Stimulated activated CD8-positive, alpha-beta memory T cell treated with anti-CD3 and anti-CD28 coated beads, Interleukin-4, amount 100 ng/mL, for 4 hours (primary cell): ENCODE measurements at places on chromosomes 7 and 10.

- DNase-seq: no peak
Measured at GRCh38 chr7:33698041-33698440, 207.3 kb upstream of the BMPER start.

DNA sequence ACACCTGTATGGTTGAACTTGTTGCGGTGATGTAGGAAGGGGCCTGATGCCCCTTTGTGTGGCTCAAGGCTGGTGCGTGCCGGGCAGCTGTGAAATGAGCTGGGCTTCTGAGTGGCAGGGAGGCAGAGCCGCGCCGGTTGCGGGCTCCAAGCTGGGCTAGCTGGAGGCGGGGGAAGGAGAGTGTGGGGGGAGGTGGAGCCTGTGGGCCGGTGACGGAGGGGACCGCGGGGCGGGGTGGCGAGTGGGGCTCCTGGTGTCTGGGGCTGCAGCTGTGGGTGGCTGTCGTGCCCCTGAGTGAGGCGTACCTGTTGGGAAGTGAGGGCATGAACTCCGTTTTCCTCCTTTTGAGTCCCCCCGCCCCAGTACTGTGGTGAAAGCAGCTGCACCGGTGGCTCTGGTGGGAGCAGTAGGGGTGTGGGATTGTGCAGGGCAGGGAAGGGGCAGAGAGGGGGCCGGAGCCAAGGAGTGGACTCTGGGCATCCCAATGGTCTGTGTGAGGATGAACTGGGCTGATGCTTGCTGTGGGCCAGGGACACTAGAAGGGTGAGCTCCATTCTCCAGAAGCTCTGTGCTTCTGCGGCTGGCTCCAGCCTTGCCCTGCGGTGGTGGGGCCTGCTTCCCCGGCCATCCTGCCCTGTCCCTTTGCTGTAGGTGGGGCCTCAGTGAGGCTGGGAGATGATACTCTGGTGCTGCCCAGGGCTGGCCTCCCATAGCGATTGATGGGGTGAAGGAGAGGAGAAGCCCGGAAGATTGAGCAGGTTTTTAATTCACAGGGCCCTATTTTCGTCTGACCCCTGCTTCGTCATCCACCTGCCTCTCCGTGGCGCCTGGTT, 41.7 kb downstream of the INPP5A start:
- no peak for DNase-seq

GRCh38 chr7:130486114-130486953, 5.6 kb upstream of the MEST start:
- peak; percentile 13 for DNase-seq

DNA sequence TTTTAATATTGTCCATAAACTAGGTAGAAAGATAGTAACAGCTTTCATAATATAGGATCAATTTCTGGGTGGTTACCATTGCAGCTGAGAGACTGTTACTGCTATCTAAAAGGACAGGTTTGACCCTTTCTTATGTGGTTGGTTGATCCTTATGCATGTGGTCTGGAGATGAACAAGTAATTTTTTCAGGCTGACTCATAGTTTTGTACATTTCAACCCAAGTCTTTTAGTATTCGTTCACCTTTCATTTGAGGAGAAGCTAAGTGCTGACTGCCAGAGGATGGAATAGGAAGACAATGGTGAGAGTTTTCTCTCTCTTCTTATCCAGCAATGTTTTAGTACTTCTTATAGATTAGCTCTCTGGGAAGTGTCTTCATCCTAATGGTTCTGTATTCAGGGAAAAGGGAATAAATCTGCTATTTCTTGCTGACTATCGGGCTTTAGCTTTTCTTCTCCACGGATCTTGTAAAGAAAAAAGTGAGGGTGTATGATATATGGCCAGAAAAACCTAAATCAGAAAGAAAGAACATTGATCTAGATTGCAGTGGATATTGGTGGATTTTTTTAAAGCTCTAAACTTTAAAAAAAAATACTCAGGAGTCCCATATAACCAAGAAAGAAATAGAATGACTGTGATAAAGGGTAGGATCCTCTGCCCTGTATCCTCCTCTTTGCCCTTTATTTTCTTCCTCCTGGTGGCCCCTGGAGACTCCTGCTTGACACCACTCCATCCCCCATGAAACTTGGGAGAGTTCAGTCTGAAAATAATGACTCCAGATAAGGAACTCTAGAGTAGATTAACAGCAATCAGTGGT, 88.0 kb downstream of the CPED1 start:
- no peak for DNase-seq

- no peak for DNase-seq
Measured at GRCh38 chr7:40536421-40536820, 401.6 kb downstream of the SUGCT start.

GRCh38 chr10:123995461-123996131, 97.8 kb downstream of the CHST15 start:
- DNase-seq: no peak

DNA sequence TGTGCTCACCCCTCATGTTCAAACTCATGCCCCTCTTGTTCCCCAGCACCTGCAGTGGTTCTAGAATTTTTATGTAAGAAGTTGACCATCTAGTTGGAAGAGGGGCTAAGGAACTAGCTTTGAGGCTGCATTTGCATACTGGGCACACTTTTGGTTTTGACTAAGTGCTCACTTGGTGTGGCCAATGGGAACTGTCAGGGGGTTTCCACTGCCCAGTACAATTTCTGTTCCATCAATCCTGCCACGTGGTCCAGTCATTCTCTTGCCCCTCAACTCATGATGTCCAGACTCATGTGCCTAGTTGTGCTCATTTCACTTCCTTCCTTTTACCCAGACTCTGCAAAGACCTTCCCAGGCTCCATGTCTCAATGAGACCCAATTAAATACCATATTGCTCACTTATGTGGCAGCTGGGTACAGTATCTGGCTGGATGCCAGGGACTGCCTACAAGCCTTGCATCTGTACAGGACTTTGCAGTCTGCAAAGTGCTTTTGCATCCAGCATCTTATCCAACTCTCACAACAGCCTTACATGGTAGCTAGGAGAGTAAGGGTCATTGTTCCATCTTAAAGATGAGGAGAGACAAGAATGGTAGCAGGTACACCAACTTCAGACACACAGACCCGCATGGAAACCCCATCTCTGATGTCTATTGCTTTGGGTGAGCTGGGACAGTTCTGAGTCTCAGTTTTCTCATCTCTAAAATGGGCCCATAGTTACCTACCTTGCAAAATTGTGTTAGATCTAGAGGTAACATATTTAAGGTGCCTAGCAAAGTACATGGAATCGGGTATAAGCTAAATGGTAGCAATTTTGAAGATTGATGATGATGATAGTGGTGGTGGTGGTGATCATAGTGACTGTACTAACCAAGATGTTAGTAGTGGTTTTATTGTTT, 30.1 kb upstream of the KCNMA1 start:
- no peak for DNase-seq

DNA sequence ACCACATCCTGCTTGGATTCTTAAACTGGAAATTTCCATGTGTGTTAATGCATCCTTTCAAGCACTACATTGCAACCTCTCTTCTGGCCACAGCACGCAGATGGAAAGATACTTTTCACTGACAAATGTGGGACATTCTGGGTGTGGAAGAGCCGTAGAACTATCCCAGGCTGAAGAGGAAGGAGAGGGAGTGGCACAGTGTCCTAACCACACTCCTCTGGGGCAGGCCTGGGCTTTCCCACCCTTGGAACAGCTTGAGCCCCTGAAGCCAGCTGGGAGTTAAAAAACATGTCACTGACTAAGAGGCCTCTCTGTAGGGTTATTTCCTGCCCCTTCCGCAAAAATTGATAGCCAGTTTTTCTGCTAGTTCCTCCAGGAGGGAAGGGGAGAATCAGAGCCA, 34.0 kb upstream of the DNMBP start:
- DNase-seq: no peak

DNA sequence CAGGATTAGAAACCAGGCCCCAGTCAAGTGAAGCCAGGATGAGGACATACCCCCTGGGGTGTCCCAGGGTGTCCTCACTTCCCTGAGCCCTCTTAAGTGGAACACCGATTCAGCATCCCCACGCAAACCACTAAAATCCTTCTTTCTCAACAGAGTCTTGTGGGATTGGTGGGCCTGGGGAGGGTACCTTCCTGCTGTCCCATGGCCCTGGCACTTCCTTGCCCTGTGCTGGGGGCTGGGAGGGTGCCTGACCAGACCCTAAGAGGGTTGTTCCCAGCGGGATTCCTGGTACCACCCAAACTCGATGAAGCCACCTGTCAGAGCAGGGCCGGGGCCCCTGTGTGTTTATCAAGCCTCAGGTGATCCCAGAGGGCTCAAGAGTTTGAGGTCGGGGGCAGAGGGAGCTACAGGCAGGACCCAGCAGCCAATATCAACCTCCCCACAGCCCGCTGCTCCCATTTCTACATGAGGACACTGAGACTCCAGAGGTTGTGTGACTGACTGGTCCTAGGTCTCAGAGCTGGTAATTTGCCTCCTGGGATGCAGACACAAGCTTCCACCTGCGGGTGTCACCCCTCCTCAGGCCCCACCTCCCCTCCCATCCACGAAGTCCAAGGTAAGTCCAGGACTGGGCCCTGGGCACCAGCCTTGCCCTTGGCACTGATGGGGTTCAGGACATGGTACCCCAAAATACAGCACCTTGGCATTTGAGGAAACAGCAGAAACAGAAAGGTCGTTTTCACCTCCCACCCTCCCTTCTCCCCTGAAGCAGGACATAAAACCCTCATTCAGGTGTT, 31.4 kb downstream of the OAT start:
- no peak for DNase-seq

DNA sequence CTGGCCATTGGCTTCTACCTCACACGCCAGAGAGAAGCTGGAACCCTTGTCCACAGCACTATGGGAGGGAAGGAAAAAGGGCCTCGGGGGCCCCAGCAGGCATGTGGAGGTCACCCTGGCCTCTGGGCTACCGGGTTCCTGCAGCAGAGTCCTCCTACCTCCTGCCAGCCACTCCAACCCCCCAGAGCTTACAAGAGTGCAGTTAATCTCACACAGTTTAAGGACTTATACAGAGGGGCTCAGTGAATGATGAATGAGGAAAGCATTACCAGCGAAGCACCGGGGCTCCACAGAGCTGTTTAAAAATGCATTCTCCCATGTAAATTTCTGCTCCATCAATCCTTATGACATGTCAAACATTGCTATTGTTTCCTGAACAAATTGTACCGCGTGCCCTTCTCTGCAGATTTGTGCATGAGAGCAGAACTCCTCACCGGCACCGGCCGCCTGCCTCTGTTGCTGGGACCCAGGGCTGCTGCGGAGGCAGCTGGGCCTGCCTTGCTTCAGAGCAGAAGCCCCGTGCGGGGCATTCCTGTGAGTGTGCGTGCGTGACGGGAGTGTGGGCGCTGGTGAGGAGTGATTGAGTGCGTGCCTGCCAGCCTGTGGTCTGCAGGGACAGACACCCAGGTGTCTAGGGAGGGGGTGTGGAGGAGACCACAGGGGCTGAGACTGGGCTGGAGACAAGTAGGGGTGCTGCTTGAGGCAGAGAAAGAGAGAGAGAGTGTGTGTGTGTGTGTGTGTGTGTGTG, 52.8 kb downstream of the C10orf105 start:
- no peak for DNase-seq

GRCh38 chr10:17426263-17426750, 28.1 kb downstream of the ST8SIA6 start:
- DNase-seq: no peak

DNA sequence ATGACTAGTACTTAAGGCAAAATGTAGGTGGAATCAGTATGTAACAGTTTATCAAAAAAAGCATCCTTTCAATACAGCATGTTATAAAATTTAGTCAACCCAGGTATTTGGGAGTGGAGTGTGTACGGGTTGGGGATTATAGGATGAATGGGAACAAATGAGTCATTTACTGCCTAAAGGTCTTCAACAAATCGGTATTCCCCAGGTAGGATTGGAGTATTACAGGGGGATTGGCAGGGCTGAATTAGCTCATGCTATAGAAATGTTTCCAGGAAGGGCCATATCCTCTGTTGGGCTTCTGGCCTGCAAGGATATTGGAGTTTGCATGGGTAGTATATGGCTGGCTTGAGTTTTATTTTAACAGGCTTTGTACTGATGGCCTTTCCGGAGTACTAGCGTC, 723.7 kb downstream of the SORCS1 start:
- DNase-seq: no peak

DNA sequence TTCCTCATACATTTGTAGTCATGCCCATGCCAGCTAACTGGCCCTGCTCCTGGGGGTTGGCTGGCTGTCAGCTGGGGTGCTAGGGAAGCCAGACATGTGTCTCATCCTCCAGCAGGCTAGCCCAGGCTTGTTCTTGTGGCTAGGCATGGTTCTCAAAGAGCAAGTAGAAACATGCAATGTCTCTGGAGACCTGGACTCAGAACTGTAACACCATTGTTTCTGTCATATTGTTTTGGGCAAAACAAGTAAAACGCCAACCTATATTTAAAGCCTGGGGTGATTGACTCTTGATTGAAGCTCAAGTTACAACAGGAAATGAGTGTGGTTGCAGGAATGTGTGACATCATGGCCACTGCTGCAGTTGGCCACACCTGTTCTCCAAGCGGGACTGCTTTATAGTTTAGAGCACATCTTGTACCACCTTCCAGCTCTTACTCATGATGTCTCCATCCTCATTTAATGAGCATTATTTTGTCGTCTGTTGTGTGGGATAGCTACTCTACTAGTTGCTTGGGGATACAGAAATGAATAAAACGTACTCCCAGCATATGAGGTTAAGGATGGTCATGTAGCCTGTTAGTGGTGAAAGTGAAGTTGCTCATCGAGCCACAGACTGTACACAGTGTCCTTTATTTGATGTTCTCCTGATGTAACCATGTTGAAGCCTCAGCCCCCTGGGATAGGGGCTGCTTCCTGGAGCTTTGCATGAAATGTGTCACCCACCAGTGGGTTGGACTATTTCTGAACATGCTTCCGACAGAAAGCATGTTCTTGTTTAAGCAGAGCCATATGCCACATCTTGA, 168.4 kb downstream of the SORCS3 start:
- DNase-seq: no peak

- no peak for DNase-seq
Measured at GRCh38 chr10:105950410-105950809, 1214.1 kb downstream of the SORCS1 start.

DNA sequence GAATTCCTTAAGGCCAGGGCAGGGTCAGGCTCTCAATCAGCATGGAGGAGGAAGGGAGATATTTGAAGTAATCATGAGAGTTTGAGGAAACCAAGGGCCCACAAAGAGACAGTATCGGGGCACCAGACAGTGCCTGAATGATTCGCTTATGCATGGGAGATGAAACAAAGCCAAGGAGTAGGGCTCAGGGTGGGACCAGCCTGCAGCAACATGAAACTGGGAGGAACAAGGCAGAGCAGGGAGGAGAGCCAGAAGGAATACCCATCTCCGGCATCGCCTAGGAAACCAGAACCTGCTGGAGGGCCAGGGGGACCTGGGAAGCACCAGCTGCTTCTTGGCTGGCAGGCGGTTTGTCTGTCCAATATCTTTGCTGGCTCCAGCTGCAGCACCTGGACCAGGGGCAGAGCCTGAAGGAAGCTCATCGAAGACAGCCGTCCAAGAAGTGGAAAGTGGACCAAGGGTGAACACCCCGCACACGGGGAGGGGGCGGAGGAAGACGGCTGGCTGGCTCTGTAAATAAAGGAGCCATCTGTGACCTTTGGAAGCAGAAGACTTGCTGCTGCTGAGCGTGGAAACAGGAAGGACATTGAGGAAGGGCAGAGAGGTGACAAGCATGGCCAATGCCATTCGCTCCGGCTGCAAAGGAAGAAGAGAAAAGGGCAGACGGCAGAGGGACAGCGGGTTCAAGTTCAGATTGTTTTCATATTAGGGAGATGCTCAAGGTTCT, 34.4 kb upstream of the ECHDC3 start:
- no peak for DNase-seq
